ENCODE measurements at places on chromosomes 3 and 15.

GRCh38 chr3:10238345-10239183, 9.7 kb upstream of the TATDN2 start:
- H3K27me3 ChIP-seq: no peaks in the 10 kb centered on the region
- peak; percentile 17 for DNase-seq
- H3K4me1 ChIP-seq: peaks cover 36% of the 10 kb centered on the region
- H3K36me3 ChIP-seq: peaks cover 32% of the 10 kb centered on the region
- H3K4me3 ChIP-seq: no peak overlapping the region

GRCh38 chr3:126053513-126053912, 30.4 kb downstream of the SLC41A3 start:
- H3K27me3 ChIP-seq: no peaks in the 10 kb centered on the region
- DNase-seq: no peak
- no peak overlapping the region for H3K4me3 ChIP-seq
- no peak overlapping the region for H3K27ac ChIP-seq
- peaks cover 4% of the 10 kb centered on the region for H3K4me1 ChIP-seq

DNA sequence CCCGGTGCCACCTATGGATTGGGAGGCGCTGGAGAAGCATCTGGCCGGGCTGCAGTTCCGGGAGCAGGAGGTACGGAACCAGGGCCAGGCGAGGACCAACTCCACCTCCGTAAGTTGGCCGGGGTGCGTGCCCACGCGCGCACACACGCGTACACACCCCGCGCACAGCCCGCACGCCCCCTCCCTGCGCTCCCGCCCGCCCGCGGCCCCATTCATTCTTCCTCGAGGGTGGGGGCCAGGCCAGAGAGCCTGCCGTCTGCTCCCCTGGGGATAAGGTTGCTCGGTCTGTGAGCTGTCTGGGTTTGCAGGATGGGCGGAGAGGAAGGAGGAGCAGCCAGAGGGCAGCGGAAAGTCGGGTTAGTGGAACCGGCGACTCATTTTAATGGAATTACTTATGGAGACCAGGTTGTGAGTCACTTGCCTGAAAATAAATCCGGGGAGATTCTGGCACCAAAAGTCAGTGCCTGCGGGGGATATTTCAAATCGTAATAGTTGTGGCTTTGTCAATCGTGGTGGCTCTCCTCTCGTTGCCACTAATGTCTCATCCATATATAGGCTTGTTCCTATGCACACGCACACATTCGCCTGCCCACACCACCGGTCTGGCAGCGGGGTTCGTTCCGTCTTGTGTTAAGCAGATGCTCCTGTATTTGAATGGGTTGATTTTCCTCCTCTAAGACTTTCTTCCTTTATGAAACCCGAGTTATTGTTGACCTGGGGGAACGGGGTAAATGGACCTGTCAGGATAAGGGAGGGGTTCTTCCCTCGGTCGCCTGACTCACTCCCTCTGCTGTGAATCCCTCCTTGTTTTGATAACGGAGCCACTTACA, 223.4 kb upstream of the IL12A start:
- peaks cover 47% of the 10 kb centered on the region for H3K27me3 ChIP-seq
- no peak overlapping the region for H3K4me3 ChIP-seq
- no peak for DNase-seq
- H3K27ac ChIP-seq: no peak overlapping the region
- no peaks in the 10 kb centered on the region for H3K4me1 ChIP-seq

DNA sequence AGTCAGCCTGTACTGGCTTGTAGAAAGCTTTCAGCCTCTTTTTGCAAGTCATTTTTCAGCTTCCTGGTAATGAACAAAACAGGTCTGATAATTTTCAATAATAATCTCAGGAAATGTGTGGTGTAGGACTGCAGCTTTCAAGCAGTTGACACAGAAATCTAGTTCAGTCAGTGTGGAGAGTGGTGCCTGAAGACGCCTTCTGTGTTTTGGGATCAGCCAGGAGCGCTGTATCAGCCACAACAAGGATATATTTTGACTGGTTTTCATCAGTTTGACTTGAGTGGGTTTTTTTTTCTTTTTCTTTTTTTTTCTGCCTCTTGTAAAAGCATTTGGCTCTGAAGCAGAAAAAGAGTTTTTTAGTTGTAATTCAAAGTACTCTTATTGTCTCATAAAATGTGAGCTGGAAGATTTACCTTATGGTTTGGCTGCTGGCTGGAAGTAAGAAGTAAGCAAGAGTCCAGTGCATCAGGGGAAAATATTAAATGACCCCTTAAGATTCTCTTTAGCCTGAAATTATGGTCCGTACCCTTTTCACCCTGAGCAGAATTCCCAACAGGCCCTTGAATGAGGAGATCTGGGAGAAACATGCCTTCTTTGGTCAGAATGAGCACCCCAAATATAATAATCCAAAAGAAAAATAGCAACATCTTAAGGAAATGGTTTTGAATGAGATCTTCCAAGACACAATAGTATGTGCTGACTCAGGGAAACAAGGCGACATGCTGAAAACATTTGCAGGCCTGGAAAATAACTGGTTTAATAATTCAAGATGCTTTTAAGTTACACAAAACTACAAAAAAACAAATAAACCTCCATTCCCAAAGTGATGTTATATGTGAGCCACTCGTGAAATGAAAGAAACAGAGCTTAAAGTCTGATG, 332.7 kb upstream of the ADAMTS9 start:
- H3K4me1 ChIP-seq: no peaks in the 10 kb centered on the region
- H3K27me3 ChIP-seq: no peaks in the 10 kb centered on the region
- no peaks in the 10 kb centered on the region for H3K36me3 ChIP-seq
- no peak overlapping the region for H3K27ac ChIP-seq
- H3K4me3 ChIP-seq: no peak overlapping the region
- DNase-seq: no peak

DNA sequence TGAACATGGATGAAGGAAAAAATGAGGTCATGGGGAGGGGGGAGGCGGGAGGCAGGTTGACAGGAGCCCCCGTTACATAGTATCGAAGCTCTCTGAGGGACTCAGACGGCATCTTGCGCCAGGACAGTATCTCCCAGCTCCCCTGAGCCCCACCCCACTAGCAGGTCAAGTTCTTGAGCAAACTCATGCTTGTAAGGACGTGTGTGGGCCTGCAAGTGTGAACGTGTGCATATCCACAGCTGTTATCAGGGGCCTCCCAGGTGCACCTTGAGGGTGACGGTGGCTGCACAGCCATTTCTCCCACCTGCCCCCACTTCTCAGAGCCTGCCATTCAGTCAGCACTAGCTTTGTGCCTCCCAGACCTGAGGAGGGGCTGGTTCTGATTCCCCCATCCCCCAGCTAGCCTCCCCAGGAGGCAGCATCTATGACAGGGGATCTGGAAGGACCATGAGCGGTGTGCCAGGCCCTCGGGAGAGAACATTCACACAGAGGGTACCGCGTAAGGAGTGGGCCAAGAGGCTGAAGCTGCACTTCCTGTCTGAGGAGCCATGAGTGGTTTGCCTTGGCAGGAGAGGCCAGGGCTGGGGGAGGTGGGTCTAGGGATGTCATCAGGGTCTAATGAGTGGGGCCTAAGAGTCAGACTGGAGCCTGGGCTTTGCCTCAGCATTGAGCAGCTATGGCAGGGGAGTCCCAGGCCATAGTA, 2.9 kb downstream of the SEMA3F start:
- H3K4me1 ChIP-seq: peaks cover 21% of the 10 kb centered on the region
- H3K36me3 ChIP-seq: no peaks in the 10 kb centered on the region
- no peak overlapping the region for H3K27ac ChIP-seq
- H3K4me3 ChIP-seq: no peak overlapping the region

GRCh38 chr15:49492151-49492550, 69.1 kb downstream of the FGF7 start:
- DNase-seq: no peak
- H3K27ac ChIP-seq: no peak overlapping the region
- no peaks in the 10 kb centered on the region for H3K4me1 ChIP-seq
- no peak overlapping the region for H3K4me3 ChIP-seq
- no peaks in the 10 kb centered on the region for H3K36me3 ChIP-seq

DNA sequence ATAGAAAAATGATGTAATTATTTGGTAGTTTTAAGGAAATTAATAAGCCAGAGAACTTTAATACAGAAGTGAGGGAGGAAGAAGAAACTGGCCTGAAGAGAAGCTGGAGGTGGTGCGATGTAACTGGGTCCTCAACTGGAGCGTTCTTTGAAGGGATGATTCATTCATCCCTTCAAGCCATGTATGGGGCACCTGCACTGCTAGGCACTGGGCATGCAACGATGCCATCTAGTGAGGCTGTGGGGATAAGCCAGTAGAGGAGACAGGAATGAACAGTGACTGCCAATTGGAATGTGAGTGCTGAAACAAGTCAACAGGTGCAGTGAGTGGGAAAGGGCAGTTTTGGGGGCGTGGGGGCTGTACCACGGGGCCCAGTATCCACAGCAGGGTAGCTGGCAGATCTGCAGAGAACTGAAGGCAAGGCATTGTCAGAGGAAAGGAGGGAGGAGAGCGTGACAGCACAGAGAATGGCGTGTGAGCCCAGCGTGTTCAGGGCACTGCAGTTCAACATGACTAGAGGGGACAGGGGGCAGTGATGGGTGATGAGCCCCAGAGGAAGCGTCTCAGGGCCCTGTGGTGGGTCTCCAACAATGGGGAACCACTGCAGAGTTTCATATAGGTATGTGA, 3.8 kb upstream of the KIF23 start:
- no peak overlapping the region for H3K4me3 ChIP-seq
- H3K27ac ChIP-seq: no peak overlapping the region
- no peaks in the 10 kb centered on the region for H3K36me3 ChIP-seq
- H3K4me1 ChIP-seq: peaks cover 12% of the 10 kb centered on the region

DNA sequence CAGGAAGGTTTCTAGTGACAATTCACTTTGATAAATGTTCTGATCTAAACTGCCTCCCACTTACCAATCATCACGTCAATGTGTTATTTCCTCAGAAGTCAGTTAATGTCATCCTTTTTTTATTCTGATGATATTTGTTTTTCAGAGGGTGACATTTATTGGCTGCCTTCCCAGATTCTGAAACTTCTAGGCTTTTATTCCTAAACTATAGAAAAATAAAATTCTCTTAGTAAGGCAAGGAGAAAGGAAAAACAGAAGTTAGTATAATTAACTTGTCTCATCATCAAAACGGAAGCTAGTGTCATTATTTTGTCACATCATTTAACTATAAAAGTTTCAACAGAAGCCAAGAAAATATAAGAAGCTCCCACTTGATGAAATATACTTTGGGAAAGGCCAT, 100.0 kb upstream of the C3orf80 start:
- H3K27ac ChIP-seq: no peak overlapping the region
- DNase-seq: no peak
- no peak overlapping the region for H3K4me3 ChIP-seq
- H3K36me3 ChIP-seq: no peaks in the 10 kb centered on the region

GRCh38 chr3:174439331-174440252, 419.5 kb upstream of the NAALADL2 start:
- DNase-seq: no peak
- no peaks in the 10 kb centered on the region for H3K36me3 ChIP-seq

GRCh38 chr3:172260381-172260780, 187.9 kb downstream of the GHSR start:
- no peak overlapping the region for H3K4me3 ChIP-seq
- no peak overlapping the region for H3K27ac ChIP-seq
- H3K27me3 ChIP-seq: no peaks in the 10 kb centered on the region
- DNase-seq: no peak

DNA sequence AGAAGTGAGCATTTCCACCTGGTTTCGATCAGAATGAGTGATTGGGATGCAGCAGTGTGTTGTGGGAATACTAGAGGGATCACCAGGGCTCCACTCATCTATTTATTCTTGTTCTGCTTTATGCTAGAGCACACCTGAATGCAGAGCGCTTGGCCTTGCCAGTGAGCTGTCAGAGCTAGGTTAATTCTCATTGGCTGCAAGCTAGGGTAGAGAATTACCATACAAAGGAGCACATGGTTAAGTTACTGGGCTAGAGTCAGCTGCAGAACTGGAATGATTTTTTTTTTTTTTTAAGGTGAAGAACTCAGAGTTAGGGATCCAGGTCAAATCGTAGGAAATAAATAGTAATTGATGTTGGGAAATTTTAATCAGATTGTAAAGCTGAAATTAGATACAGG, 8.8 kb downstream of the EIF2AK4 start:
- no peaks in the 10 kb centered on the region for H3K27me3 ChIP-seq
- H3K27ac ChIP-seq: no peak overlapping the region
- no peak for DNase-seq
- H3K36me3 ChIP-seq: no peaks in the 10 kb centered on the region
- H3K4me3 ChIP-seq: no peak overlapping the region

- H3K4me1 ChIP-seq: no peaks in the 10 kb centered on the region
- no peak for DNase-seq
- H3K27me3 ChIP-seq: no peaks in the 10 kb centered on the region
Observed at GRCh38 chr15:100100926-100101325, 240.8 kb downstream of the ADAMTS17 start.

DNA sequence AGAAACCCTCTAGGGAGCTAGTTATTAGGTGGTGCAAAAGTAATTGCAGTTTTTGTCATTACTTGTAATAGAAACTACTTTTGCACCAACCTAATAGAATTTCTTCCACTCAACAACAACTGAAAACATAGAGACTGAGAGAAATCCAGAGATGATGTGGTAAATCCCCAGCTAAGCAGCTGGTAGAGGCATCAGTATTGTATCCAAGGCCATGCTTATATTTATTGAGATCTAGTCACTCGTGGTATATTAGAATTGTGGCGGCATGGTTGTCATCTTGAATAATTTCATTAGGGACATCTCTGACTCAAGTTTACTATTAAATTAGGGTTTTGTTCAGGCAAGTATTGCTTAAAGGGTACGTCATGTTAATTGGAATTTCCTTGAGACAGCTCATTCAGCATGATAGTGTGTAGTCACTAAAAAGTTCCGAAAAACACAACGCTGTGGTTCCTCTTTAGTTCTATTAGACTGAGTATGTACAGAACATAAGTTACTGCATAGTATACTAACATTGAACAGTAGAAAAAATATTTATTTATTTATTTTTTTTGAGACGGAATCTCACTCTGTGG, 35.3 kb downstream of the PAK2 start:
- H3K4me1 ChIP-seq: peaks cover 26% of the 10 kb centered on the region
- H3K36me3 ChIP-seq: peaks cover 4% of the 10 kb centered on the region
- no peak overlapping the region for H3K4me3 ChIP-seq
- no peak for DNase-seq

DNA sequence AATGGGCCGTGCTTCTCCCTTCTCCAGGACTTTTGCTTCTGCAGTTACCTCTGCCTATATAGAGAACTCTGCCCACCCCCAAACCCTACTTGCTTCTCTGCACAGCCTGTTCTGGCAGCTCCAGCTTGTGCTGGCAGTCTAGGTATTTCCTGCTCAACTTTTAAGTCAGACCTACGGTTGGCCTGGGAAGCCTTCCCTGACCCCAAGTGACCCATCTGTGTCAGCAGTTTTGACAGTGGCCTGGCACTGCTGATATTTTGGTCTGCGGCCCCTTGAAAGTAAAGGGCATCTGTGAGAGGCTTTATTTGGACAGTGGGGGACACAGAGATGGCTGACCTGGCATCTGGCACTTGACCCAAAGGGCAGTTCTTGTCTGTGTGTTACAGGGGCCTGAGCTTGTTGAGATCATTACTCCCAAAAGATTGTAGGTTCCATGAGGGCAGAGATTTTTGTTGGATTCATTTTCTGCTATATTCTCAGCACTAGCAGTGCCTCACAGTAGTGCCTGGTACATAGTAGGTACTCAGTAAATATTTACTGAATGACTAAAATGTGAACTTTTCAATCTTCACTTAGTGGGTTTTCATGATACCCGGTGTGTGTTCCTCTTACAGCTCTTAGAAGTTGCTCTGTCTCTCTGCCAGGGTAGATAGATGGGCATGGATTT, 55.2 kb upstream of the TRAK1 start:
- peaks cover 8% of the 10 kb centered on the region for H3K36me3 ChIP-seq
- no peaks in the 10 kb centered on the region for H3K4me1 ChIP-seq
- H3K4me3 ChIP-seq: no peak overlapping the region
- DNase-seq: no peak

GRCh38 chr15:90876512-90877170, 7.7 kb upstream of the FES start:
- H3K4me1 ChIP-seq: peaks cover 4% of the 10 kb centered on the region
- no peaks in the 10 kb centered on the region for H3K27me3 ChIP-seq
- peaks cover 23% of the 10 kb centered on the region for H3K36me3 ChIP-seq
- no peak for DNase-seq
- no peak overlapping the region for H3K4me3 ChIP-seq
- no peak overlapping the region for H3K27ac ChIP-seq
